ENCODE measurements at places on chromosomes 16 and 17. TPM values are rescaled to one million over a fixed set of nuclear protein-coding genes. Genes with fewer than 3 reads are reported as not detected.

GRCh38 chr17:45228763-45229539 lies 7.3 kb downstream of the FMNL1 start:
- DNase-seq, result peak; percentile 96

GNAO1 gene
- not detected for total RNA-seq

- DNase-seq, result no peak
Measured at GRCh38 chr16:71726476-71727315, 2.2 kb upstream of the PHLPP2 start.

DNA sequence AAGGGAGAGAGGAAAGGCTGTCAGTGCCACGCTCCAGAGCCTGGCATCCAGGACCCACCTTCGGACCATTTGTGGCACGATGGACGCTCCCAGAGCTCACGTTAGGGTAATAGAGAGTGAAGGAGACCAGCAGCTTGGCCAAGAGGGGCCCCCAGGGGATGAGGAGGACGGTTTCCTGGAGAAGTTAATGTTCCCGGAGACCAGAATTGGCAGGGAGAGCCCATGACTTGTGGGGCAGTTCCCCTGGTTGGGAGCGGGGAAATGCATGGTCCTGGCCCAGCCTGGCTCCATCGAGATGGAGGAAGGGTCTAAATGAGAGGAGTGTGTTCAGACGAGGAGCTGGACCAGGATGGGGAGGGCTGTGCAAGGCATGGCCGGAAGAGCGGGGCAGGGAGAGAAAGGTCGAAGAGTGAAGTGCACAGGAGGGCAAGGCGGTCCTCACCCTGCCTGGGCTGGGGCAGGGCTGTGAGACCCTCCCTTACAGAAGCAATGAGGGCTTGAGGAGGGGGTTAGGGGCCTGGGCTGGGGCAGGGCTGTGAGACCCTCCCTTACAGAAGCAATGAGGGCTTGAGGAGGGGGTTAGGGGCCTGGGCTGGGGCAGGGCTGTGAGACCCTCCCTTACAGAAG lies 2.9 kb upstream of the HIC1 start:
- no peak for DNase-seq

NOG gene
- total RNA-seq, result 11.7 TPM

GRCh38 chr16:19960183-19960582 lies 75.5 kb upstream of the GPRC5B start:
- no peak for DNase-seq

DNA sequence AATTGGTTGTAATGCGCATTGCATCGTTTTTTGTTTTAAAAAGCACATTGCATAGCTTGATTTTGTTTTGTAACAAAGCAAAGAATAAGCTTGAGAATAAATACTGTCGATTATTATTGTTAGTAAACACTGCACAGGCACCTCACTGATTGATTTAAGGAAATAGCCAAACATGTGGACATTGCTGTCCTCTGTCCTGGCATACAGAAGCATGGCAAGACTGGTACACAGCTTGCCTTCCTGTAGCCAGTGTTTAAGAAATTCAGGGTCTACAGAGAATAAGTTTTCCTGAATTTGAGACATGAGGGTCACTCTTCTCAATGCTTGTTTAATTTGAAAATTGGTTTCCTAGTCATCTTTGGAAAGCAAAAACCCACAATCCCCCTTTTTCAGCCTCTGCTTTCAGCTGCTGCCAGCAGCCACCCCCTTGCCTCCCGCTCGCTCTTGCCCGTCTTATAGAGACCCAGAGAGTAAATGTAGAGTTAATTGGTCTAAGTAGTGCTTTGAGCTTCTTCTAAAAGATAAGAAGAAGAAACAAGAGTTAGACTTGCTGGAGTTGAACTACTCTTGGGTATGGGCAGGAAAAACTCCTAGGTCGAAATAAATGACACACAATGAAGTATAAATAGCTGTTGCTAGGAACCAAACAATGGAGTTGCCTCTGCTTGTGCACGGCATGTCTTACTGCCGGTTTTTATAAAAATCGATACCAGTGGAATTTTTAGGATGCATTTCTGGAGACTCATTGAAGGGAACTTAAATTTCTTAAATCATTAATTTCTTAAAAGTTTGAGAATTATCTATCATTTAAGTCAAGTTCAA lies 116.6 kb downstream of the MRTFB start:
- no peak for DNase-seq

- no peak for DNase-seq
Measured at GRCh38 chr17:76196675-76197074, 43.6 kb downstream of the RNF157 start.

- DNase-seq, result no peak
Measured at GRCh38 chr16:35177851-35178250, 1718.4 kb downstream of the TP53TG3F start.

- peak; percentile 10 for DNase-seq
Measured at GRCh38 chr17:77206158-77206956, 65.6 kb downstream of the SEC14L1 start.

- DNase-seq, result peak; percentile 19
Measured at GRCh38 chr17:9828296-9829295, 2.9 kb downstream of the GLP2R start.

PRSS27 gene
- total RNA-seq, result under 0.01 TPM

GRCh38 chr17:56583772-56584171 lies 9.7 kb upstream of the NOG start:
- DNase-seq, result no peak

TLCD3B gene
- not detected for total RNA-seq

PROCA1 gene
- total RNA-seq, result 0.36 TPM

TBC1D3C gene
- total RNA-seq, result not detected

ACAP1 gene
- 0.83 TPM for total RNA-seq

GRCh38 chr16:78177218-78177617 lies 77.8 kb downstream of the WWOX start:
- DNase-seq, result no peak

DNA sequence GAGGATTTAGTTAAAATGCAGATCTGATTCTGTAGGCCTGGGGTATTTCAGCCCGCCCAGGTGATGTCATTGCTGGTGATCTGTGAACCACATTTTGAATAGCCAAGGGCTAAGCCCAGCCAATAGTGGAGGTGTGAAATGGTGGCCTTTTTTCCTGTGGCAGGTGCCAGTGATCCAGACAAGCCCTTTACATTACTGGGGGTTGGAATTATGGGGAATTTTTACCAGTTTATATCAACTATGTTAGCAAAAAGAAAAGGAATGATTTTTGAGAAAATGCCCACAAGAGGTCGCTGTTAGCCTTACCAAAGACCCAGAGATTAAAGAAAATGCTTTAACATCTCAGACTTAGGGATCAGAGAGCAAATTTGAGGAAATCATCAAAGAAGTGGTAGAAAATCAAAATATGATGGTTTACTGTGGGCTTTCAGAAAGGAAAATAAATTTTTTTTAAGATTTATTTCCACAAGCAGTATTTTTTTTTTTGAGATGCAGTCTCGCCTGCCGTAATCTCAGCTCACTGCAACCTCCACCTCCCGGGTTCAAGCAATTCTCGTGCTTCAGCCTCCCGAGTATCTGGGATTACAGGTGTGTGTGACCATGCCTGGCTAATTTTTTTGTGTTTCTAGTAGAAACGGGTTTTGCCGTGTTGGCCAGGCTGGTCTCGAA lies 3.9 kb downstream of the VPS35L start:
- peak; percentile 69 for DNase-seq

MEFV gene
- total RNA-seq, result not detected

MYH1 gene
- total RNA-seq, result not detected

TLCD2 gene
- total RNA-seq, result 0.83 TPM

- DNase-seq, result no peak
Measured at GRCh38 chr17:42845918-42846593, 1.7 kb downstream of the AOC2 start.

GRCh38 chr16:85878875-85879274 lies 20.1 kb upstream of the IRF8 start:
- DNase-seq, result peak; percentile 71

TNFRSF13B gene
- total RNA-seq, result not detected

DNA sequence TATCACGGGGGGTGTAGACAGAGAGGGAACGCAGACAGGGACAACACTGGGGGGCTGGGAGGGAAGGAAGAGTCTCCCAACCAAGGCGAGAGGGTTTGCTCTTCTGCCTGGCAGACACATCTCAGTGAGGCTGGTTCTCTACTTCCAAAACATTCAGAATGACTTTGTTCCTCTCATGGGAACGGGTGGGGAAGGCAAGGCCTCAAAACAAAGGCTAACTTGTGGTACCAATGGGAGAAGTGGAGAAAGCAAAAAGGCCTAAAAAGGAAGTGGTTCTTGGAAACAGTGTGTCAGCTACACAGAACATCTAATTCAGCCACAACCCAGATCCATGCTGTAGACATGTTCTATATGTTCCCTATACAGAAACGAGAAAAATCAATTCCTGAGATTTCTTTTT lies 7.5 kb downstream of the FLOT2 start:
- no peak for DNase-seq

SLC47A1 gene
- not detected for total RNA-seq

ALDH3A1 gene
- total RNA-seq, result not detected

DNA sequence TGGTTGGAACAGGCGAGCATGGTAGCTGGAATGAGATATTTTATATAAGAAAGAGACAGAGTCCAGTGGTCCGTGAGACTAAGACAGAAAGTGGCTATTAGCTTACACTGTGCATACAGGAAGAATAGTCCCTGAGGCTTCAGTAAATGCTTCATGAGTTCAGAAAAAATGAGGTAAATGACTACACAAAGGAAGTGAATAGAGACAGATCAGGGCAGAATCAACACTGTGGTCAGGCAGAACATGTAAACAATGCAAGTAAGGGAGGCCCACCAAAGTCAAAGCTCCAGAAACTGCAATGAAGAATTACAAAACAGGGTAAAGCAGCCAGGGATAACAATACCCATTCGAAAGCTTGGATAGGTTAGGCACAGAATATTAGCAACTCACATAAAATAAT lies 4.8 kb downstream of the ABCA10 start:
- peak; percentile 48 for DNase-seq

DNA sequence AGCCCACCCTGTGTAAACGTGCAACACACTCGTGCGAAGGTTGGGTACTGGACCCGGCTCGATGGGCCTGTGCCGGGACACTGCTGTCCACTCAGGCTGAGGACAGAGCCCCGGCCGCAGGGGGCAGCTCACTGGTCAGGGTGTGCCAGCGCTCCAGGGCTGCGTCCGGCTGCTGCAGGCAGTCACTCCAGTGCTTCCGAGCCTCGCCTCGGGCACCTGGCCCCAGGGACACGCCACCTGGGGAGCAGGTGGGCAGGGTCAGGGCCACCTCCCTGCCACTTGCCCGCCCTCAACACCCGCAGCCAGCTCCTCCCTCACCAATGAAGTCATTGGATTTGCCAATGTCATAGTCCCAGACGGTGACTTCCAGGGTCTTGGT lies 4.7 kb downstream of the DOC2A start:
- DNase-seq, result no peak

- DNase-seq, result no peak
Measured at GRCh38 chr16:19231881-19232280, 53.6 kb upstream of the CLEC19A start.

GNG13 gene
- total RNA-seq, result not detected

- no peak for DNase-seq
Measured at GRCh38 chr17:27339198-27339835, 45.4 kb downstream of the WSB1 start.

GLOD4 gene
- total RNA-seq, result 41.1 TPM

DNA sequence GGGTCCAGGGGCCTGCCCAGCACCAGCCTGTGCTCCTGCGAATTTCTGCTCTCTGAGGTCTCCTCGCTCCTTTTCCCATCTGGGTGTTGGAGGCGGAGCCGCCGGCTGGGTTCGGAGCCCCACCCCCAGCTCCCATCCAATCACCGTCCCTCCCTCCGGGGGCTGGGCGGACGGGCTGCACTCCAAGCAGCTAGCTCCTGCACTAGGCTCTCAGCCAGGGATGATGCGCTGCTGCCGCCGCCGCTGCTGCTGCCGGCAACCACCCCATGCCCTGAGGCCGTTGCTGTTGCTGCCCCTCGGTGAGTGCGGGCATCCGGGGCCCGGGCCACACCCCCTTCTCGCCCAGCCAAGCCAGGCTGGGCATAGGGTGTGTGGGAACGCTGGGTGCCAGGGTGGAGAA lies at the start of gene NRN1L:
NRN1L (plus strand) TSS at position 202 of the 400 bp plus-strand sequence; CDS start at position 221, 19 bp downstream.
- peak; percentile 89 for DNase-seq

- no peak for DNase-seq
Measured at GRCh38 chr16:72482695-72483094, 310.7 kb upstream of the PMFBP1 start.

HNF1B gene
- total RNA-seq, result not detected

ELMO3 gene
- 0.28 TPM for total RNA-seq

DNA sequence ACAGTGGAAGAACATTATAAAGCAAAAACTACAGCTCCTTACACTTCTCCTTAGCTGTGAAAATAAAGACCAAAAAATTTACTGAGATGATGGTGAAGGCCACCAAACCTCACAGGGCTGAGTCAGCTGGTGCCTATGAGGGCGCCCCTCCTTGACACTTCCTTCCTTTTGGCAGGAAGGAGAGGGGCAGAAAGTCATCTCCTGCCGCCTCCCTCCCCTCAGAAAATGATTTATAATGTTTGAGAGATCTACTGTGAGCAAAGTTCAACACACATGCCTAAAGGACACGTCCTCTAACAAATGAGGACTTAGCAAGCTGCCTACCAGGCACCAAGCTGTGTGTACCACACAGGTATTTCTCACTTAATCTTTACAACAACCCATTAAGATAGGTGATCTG lies 245.7 kb downstream of the PRKCA start:
- DNase-seq, result no peak

IL34 gene
- total RNA-seq, result 1.3 TPM

FKBP10 gene
- total RNA-seq, result 156 TPM
